ENCODE measurements at places on chromosomes 4 and X.

GRCh38 chr4:139603576-139604410, 47.8 kb upstream of the SETD7 start:
- DNase-seq = peak; percentile 69

GRCh38 chr4:87525636-87526295, 3.4 kb downstream of the SPARCL1 start:
- no peak for DNase-seq

DNA sequence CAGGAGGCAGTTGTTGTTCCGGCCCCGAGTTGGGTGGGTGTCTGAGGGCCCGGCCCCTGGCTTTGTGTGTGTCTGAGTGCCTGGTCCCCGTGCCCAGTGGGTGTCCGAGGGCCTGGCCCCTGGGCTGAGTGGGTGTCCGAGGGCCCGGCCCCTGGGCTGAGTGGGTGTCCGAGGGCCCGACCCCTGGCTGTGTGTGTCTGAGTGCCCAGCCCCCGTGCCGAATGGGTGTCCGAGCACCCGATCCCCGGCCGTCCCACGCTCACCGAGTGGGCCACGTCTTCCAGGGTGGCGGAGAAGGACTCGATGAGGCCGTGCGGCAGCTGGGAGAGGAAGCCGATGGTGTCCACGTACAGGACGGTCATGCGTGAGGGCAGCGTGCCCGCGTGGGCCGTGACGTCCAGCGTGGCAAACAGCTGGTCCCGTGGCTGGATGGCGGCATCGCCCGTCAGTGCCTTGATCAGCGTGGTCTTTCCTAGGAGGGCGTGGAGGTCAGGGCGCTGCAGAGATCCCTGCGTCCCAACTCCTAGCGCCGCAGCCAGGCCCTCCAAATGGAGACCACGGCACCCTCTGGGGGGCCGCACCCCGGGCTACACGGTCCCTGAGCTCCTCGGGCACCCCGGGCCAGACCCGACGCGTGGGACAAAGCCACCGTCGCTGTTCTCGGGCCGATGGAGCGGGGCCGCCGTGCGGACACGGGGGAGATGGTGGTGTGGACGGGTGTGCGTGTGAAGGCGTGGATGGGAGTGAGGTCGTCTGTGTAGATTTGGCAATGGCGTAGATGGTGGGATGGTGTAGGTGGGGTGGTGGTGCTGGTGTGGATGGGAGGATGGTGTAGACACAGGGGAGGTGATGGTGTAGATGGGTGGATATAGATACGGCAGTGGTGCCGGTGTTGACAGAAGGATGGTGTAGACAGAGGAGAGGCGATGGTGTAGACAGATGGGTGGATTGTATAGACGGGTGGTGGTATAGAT, 7.2 kb downstream of the GTPBP6 start:
- no peak for DNase-seq

GRCh38 chr4:120517966-120518365, 404.6 kb downstream of the PRDM5 start:
- DNase-seq = no peak

DNA sequence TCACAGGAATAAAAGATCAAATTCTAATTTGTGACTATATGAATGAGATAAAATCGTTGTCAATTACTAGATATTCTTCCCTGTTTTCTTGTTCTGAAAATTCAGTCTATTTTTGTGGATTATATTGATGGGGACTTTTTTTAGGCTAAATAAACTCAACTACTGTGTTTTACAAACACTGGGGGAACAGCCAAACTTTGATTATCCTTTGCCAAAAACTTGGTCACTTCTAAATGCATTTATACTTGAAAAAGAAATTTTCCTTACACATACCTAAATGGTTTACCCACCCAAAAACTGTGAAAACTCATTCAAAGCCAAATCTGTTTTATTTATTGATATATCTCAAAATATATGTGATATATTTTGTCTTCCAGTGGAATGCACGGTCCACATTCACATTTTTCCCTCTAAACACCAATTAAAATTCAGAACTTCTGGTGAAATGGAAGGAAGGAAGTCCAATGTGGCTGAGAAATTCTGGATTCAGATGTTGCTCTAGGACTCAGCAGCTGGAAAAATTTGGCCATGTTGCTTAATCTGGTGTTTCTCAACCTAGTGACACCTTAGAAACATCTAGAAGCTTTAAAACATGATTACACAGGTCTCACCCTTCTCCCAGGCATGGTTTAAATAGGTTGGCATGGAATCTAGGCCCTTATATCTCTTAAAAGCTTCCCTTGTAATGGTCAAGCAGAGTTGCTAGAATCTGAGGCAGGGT, 28.6 kb upstream of the ARHGAP24 start:
- DNase-seq = no peak

DNA sequence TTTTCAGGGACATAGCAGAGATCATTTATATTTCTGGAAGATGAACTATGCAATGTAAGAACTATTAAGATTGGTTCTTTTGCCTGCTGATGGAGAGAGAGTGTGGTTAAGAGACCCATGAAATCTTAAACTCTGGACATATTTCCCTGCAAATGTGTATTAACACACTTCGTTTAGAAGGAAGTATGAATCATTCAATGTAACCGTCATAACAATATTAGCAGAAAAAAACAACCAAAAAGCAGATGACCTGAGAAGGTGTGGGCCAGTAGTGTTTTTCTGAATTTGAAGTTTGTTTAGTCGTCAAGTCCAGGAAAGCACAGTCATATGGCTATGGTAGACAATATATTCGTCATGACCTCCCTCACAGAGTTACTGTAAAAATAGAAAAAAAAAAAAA, 2.5 kb upstream of the TMPRSS11D start:
- no peak for DNase-seq

GRCh38 chr4:69330345-69331047, 50.2 kb downstream of the UGT2B28 start:
- no peak for DNase-seq

DNA sequence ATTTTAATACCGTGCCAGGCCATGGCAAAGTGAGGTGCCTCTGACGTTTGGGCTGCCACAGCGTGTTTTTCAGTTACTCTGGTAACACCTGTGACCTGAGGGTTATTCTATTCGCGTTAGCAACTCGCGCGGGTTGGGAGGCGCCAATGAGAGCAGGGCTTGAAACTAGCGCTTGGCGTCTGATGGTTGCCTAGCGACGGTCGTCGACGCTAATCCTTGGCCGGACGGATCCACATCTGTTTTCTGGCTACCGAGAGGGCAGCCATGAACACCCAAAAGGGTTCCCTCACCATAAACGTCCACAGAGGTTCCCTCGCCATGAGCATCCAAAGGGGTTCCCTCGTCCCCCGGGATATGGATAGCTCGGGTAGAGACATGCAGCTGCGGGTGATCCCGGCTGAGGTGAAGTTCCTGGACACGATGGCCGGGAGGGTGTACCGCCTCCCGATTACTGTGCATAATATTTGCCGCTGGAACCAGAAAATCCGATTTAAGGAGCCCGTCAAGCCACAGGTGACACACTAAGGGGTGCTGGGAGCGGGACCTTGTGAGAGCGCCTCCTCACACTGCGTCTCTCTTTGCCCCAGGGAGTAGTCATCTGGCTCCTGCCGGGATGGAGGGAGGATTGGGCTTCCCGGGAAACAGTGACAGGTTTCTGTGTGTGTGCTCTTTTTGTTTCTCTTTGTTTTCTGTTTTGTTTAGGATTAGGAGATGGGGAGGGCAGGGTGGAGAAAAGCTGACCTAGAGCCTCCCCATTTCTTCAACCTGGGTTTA, at the start of gene CFAP47:
Gene CFAP47, plus strand, starts transcription at position 199 of the 774 bp plus-strand sequence. Its CDS starts 66 bp downstream, at position 265.
- peak; percentile 26 for DNase-seq

GRCh38 chr4:133355633-133356032, 206.5 kb downstream of the PCDH10 start:
- no peak for DNase-seq
